Activated gamma-delta T cell treated with Interleukin-2 at 50 U/mL for 16 hours (primary cell): ENCODE measurements at places on chromosomes 12 and 14.
A peak's percentile ranks its signal among the peaks of the same experiment; 100 is the strongest.

DNA sequence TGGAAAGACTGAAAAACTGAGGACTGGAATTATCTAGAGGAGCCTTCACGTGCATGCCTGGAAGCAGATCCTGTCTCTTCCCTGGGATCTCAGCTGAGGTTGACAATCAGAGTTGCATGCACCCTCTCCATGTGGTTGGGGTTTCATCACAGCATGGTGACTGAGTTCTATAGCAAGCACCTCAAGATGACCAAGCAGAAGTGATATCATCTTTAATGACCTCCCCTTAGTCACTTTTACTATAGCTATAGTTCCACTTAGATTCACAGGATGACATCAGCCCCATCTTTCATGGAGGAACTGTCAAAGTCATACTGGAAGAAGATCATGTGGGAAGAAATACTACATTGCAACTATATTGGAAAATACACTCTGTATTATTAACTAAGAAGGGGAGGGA is 105.8 kb upstream of the ATXN7L3B start:
- DNase-seq = no peak

GRCh38 chr14:101575581-101575980 is 14.3 kb downstream of the DIO3 start:
- DNase-seq = no peak

- no peak for DNase-seq
Measured at GRCh38 chr12:52132754-52133161, 53.3 kb downstream of the SMIM41 start.

DNA sequence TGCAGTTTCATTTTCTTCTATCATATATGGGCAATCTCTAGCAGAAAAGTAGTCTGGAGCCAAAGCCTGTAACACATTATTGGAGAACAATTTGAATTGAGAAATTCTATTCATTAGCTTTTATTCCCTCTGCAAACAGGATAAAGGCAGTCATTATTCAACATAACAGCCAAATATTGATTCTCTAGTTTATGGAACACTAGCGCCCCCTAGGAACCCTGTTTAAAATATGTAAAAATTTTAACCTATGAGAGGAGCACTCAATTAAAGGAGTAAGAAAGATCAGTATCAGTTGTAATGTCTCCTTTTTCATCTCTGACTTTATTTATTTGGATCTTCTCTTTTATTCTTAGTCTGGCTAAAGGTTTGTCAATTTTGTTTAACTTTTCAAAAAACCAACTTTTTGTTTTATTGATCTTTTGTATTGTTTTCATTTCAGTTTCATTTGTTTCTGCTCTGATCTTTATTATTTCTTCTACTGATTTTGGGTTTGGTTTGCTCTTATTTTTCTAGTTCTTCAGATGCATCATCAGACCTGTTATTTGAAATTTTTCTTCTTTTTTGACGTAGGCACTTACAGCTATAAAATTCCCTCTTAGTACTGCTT is 4.8 kb upstream of the LMNTD1 start:
- DNase-seq = no peak

- DNase-seq = no peak
Measured at GRCh38 chr14:66824251-66824650, 316.3 kb downstream of the GPHN start.

GRCh38 chr12:127400221-127400620 is 866.7 kb upstream of the TMEM132C start:
- no peak for DNase-seq

DNA sequence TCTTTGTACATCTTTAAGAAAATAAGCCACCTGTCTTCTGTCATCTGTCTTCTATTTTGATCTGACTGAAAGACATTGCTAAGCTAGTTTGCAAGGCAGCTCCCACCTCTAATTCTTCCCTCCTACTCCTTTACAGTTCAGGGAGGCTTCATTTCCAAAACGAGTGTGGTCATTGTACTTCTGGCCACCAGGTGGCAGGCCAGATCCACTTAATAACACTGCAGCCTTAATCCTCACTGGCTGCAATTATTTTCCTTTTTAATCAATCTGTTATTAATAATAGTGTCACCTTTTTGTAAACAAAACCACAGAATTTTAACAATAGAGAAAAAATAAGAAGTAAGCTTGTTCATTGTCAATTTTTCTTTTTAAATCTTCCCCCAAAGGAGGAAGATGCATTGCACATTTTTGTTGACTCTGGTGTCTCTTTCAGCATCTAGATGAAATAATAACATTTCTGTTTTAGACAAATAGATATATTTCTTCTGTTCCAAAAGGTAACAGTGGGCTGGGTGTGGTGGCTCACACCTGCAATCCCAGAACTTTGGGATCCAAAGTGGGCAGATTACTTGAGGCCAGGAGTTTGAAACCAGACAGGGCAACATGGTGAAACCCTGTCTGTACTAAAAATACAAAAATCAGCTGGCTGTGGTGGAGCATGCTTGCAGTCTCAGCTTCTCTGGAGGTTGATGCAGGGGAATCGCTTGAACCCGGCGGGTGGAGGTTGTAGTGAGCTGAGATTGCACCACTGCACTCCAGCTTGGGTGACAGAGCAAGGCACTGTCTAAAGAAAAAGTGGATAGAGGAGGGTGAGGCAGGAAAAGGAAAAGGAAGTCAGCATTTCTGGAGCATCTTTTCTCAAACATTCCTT is 23.3 kb downstream of the GABARAPL1 start:
- DNase-seq = peak; percentile 42

DNA sequence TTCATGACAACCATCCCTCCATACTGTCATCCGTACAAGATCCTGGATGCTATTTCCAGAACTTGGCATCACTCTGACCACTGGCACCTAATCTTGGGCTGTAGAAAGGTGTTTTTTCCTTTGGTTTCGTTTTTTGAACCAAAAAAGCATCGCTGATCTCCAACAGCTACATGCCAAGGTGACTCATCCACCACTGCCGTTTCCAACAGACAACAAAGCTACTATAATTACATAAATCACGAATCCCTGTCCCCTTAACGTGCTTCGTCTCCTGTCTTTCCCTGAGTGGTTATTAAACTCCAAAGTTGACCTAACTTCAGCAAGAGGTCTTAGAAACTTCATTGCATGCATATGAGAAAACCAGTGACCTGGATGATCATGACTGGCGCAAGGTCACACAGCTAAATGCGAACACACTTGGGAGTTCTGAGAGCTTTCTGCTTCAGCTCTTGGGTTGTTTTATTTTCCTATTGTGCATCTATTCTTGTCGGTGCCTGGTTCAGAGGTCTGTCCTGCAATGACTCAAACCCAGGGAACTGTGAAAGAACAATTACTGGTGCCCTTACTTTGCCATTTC is 99.9 kb downstream of the PPM1H start:
- no peak for DNase-seq

DNA sequence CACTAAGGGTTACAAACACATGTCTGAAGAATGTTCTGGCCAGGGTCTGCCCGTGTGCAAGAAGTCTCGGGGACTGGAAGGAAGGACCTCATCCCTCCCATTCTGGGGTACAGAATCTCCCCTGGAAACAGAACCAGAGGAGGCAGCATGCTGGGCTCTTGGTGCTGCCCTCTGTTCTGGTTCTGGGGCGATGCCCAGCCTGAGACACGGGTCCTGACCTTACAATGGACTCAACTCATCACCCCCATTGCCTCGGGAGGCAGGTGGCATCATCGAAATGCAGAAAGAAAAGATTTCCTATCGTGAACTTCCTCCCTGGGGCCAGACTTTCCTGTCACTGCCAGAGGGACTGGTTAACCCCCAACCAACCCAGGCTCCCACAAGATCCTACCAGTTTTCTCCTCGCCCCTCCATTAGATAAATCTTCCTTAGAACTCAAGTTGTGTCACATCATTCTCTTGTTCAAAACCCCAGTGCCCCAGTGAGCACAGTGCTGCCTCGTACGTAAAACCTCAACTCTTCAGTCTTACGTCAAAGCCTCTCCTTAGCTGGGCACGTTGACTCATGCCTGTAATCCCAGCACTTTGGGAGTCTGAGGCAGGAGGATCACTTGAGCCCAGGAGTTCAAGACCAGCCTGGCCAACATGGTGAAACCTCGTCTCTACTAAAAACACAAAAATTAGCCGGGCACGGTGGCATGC is 52.1 kb downstream of the PSMA6 start:
- no peak for DNase-seq

DNA sequence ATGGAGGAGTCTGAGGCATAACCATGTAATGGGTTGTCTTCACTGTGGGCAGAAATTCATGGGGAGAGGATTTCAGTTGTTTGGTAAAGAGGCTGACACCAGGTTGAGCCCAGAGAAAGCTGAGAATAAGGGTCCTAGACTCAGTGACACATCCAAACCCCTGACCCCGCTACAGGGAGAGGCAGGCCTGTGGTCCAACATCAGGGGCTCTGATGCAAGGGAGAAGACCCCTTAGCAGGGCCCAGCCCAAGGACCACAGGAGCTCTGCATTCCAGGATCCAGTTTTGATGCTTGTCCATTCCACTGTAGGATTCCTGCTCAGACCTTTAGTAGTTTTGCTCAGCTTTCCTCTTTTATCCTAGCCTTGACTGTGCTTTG is 15.5 kb downstream of the GPR68 start:
- no peak for DNase-seq
